Activated T-helper 1 cell treated with anti-CD3 and anti-CD28 coated beads, Interleukin-2, amount 50 U/mL, for 16 hours (primary cell): ENCODE measurements at places on chromosomes 13 and 19.

GRCh38 chr19:19171821-19172532 is 1.9 kb upstream of the MEF2B start:
- no peak for DNase-seq

- no peak for DNase-seq
These were observed 8.9 kb upstream of the GDF15 start for GRCh38 chr19:18377026-18377425.

DNA sequence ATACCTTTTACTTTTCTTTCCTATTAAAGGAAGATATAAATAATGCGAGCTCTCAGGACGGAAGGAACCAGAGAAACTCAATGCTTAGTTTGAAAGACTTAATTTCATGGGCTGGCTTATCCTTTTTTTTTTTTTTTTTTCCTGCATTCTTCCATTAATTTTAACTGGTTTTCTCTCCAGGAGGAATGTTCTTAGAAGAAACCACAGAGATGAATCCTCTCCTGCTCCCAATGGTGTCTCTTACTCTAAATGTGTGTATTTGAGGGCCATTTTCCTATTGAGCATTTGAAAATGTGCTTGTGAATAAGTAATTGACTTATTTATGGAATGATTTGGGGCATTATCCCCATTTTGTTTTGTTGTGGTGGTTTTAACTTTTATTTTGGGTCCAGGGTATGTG is 494.9 kb downstream of the FOXO1 start:
- no peak for DNase-seq

DNA sequence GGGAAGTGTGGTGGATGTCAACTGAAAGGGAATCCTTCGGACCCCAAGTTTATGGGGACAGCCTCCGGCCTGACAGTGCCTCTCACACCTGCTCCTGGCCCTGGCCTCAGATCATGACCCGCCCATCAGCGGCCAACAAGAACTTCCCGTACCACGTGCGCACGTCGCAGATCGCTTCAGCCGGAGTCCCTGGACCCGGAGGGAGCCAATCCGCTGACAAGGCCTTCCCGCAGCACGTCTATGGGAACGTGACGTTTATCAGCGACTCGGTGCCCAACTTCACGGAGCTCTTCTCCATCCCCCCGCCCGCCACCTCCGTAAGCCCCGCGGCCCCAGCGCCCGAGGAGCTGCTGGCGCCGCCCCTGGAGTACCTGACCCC is 2.0 kb upstream of the MEGF8 start:
- no peak for DNase-seq

GRCh38 chr13:105070452-105070851 is 1465.0 kb downstream of the EFNB2 start:
- DNase-seq: no peak

DNA sequence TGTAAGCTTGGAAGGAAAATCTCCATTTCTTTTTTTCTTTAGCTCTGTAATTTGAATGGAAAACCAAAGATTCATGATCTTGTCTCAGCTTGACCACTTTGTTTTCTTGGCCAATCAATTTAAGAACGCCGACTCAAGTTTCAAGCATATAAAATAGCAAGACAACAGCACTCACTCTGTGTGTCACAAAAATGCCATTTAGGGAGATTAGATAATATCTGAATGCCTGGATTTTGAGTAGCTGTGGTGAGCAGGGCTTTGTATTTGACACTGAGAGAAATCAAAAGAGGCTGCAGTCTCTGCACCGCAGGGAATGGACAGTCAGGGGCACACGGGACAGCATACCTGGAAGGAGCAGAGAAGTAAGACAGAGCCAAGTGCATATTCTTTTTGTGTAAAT is 209.5 kb upstream of the SLC10A2 start:
- no peak for DNase-seq

- no peak for DNase-seq
These were observed 528.6 kb downstream of the SUCLA2 start for GRCh38 chr13:47472516-47472915.

- no peak for DNase-seq
These were observed 147.1 kb upstream of the SLITRK1 start for GRCh38 chr13:84029396-84029795.

GRCh38 chr13:98965325-98965724 is 12.5 kb downstream of the DOCK9 start:
- no peak for DNase-seq

- DNase-seq: no peak
These were observed 1.6 kb upstream of the DIRAS1 start for GRCh38 chr19:2722541-2723344.

DNA sequence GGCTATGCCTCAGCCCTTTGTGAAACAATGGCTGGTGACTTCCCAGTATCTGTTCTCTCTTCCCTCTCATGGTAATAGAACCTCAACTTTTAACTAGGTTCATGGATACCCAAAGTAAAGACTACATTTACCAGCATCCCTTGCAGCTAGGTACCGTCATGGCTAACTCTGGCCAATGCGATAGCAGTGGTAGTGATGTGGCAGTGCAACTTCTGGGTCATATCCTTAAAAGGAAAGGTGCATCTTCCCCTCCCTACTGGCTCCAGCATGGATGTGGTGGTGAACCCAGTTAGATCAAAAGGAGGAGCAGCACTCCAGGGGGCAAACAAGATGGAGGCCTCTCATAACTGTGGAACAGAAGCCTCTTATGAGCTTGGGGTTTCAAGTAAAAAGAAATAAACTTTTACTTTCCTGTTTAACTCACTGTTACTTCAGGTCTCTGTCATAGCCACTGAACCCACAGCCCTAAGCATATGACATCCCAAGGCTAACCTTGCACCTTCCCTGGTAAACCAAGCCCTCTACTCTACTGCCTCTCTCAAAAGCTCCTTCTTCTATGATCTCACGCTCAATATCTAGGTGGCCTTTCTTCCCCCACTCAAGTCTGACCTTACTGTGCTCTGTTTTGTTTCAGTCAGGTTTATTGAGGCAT is 104.4 kb downstream of the DOCK9 start:
- DNase-seq: no peak

- no peak for DNase-seq
These were observed 51.5 kb upstream of the WDFY2 start for GRCh38 chr13:51532736-51533197.

DNA sequence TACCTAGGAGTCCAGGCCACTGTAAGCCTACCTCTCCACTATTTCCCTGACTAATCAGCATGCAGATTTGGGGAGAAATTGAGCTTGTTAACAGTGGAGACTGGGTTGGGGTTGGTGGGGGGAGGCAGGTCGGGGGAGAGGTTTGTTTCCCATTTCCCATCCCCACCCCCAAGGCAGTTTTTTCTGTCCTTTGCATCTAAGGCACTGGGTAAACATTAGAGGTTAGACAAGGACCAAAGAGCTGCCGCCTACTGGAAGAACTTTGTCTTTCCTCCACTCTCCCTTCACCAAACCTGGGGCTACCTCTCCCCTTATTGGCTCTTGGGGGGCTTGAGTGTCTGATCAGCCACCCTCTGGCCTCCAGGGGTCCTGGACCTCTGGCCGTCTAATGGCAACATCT is 953 bp downstream of the KCNN4 start:
- no peak for DNase-seq

DNA sequence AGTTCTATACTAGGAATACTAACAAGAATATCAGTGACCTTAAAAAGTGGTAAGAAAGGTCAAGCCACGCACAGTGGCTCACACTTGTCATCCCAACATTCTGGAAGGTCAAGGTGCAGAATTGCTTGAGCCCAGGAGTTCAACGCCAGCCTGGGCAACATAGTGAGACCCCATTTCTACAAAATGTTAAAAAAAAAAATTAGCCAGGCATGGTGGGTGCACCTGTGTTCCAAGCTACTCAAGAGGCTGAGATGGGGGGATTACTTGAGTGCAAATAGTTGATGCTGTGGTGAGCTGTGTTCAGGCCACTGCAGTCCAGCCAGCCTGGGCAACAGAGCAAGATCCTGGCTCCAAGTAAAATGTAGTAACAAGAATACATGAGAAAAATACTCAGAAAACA is 61.8 kb downstream of the PCDH9 start:
- no peak for DNase-seq

DNA sequence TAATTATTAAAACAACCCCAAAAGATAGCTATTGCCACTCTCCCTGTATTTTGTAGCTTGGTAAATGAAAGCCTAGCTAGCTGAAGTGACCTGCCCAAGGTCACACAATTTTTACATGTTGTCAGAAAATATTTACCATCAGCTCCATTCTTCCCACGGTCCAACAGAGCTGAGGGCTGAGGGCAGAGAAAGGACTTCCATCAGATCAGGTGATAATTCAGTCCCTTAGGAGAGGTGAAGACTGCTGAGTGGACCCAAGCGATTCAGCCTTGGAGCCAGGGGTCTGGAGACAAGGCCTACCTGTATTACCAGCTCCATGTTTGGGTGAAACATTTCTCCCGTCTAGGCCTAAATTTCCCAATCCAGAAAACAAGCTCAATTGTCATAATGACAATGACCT is 149.5 kb upstream of the TSHZ3 start:
- no peak for DNase-seq

GRCh38 chr19:48571378-48572162 is 19.6 kb downstream of the SULT2B1 start:
- no peak for DNase-seq

GRCh38 chr13:30241532-30241931 is 65.8 kb downstream of the KATNAL1 start:
- DNase-seq: no peak

- DNase-seq: no peak
These were observed 396.9 kb upstream of the SLITRK1 start for GRCh38 chr13:84279166-84279565.

DNA sequence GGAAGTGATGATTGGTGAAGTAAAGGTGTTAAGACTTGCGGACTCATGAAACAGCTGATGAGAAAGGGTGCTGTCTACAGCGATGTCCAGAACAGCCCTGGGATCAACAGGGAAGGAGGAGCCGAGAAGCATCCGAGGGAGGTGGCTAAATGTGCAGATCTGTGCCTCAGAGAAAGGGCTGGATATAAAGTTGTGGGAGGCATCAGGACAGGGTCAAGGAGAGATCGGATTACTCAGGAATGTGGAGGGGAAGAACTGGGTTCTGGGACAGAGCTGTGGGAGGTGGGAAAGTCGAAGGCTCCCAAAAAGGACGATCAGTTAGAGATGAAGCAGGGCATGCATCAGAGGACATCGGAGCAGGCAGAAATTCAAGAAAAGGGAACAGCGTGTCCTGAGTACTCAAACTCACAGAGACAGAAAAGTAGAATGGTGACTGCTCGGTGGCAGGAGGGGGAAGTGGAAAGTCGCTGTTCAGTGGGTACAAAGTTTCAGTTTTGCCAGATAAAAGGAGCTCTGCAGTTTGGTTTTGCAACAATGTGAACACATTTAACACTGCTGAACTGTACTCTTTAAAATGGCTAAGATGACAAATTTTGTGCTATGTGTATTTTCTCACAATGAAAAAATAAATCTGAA is 1.9 kb downstream of the SIGLEC14 start:
- DNase-seq: no peak

GRCh38 chr19:28500982-28501630 is 711.8 kb downstream of the UQCRFS1 start:
- DNase-seq: no peak

DNA sequence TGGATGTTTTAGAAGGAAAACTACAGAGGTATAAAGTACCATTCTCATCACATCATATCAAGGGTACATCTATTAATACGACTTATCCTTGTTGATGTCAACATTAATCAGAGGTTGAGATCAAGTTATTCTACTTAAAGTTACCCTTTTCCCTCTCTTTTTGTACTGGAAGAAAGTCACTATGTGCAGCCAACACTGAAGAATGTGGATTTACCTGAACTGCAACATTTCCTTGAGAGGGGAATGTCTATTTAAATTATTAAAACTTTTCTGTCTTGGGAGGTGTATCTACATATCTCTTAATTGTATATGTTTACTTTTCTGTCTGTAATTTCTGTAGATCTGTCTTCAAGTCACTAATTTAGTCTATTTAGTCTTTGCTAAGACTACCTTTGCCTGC is 2.5 kb upstream of the FBXL3 start:
- DNase-seq: no peak

DNA sequence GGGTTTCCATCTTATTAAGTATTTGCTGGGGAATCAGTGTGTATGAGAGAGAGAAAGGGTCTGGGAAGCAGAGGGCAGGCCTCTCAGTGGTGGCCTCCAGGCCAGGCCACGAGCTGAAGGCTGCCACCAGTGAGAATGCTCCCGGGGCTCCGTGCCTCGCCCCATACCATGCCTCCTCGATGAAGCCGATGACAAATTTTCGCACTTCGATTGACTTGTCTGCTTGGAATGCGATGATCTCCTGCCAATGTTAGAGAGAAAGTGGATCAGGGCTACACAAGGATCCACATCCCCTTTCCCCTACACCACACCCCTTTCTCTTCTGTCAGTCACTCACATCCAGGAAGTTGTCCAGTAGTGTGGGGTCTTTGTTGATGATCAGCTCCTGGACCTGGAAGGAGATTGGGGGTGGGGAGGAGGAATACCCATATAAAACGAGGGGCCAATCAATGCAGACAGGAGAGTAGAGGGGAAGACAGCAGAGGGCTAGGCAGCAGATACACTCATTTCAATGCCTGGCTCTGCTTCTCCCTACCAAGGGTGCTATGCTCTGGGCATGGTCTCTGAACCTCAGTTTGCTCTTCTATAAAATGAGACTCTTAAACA is 10.7 kb downstream of the SYMPK start:
- DNase-seq: no peak

- no peak for DNase-seq
These were observed 97.0 kb downstream of the DCT start for GRCh38 chr13:94382517-94382916.

DNA sequence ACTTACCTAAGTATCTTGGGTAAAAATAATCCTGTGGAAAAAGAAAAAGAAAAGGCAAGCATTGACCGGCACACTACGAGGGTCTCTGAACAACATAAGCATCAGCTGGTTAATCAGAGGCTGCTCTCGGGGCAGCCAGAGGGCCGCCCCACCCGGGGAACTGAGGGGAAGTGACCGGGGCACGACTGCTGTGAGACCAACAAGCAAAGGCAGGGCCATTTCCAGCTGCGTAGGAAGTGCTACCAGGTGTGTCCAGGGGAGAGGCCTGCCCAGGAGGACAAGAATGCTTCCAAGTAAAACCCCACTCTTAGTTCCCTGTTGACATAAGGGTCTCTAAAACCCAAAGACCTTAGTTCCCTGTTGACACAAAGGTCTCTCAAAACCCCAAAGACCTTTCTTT is 15.9 kb downstream of the GAS6 start:
- no peak for DNase-seq

- DNase-seq: no peak
These were observed 870.8 kb upstream of the SPRY2 start for GRCh38 chr13:81211713-81212112.

- no peak for DNase-seq
These were observed 57.5 kb downstream of the SLC7A1 start for GRCh38 chr13:29537736-29538651.

DNA sequence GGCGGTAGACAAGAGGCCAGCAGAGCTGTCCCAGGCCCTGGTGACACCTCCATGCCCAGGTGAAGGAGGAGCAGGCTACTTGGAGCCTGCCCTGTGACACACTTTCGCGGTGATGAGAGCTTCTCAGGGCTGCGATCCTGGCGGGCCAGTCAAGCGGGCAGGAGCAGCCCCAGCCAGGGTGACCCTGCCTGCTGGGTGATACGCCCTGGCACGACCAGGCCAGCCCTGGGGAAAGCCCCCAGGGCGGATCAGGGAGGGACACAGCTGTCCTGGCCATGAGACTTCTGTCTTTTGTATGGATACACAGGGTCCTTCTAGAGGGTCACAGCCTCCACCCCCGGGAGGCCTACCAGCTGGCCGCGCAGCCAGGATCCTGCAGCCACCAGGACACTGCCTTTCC is 13.1 kb downstream of the DNM2 start:
- no peak for DNase-seq
